ENCODE measurements at places on chromosomes 4 and X.
A peak's percentile ranks its signal among the peaks of the same experiment; 100 is the strongest.

- H3K27me3 ChIP-seq, result no peaks in the 10 kb centered on the region
- no peak for DNase-seq
- no peak overlapping the region for H3K27ac ChIP-seq
Measured at GRCh38 chrX:135544338-135544948, 24.0 kb downstream of the INTS6L start.

DNA sequence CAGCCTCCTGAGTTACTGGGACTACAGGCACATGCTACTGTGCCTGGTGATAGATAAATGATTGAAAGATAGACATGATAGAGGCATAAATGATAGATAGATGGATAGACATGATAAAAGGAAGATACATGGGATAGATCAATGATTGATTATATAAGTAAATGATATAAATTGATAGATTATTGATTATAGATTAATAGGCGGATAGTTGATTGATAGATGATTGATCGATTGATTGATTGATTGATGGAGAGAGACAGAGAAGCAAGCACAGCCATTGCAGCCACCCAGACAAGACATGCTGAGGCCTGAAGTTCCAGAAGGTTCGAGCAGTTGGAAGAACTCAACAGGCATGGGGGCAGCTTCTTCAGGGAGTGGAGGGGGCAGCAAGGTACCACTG is 17.7 kb upstream of the PLXNB3 start:
- no peak overlapping the region for H3K4me3 ChIP-seq
- DNase-seq, result no peak
- H3K4me1 ChIP-seq, result no peaks in the 10 kb centered on the region
- H3K27me3 ChIP-seq, result no peaks in the 10 kb centered on the region
- H3K36me3 ChIP-seq, result no peaks in the 10 kb centered on the region
- no peak overlapping the region for H3K27ac ChIP-seq

- no peak overlapping the region for H3K4me3 ChIP-seq
- H3K36me3 ChIP-seq, result no peaks in the 10 kb centered on the region
- no peaks in the 10 kb centered on the region for H3K4me1 ChIP-seq
- no peak for DNase-seq
Measured at GRCh38 chr4:56731857-56732256, 50.8 kb upstream of the HOPX start.

- H3K27me3 ChIP-seq, result peaks cover 26% of the 10 kb centered on the region
- H3K27ac ChIP-seq, result no peak overlapping the region
- no peaks in the 10 kb centered on the region for H3K36me3 ChIP-seq
- H3K4me3 ChIP-seq, result no peak overlapping the region
- DNase-seq, result no peak
- no peaks in the 10 kb centered on the region for H3K4me1 ChIP-seq
Measured at GRCh38 chr4:110617646-110618580, 5.0 kb downstream of the PITX2 start.

DNA sequence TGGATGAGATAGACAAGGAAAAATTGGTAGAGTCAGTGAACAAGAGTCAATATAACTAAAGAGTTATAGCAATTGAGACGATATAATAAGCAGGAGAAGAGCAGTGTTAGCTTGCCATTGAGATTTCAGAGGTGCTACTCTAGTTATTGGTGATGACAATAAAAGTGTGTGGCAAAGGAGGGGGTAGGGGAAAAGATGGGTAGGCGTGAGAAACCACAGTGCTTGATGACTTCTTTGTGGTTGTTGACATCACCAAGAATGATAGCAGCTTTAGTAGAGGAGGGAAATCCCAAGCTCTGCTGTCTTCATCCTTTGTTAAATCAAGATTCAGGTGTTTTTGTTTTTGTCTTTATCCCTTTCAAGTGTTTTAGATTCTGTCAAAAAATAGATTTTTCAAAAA is 179.9 kb upstream of the PPP3CA start:
- no peak overlapping the region for H3K27ac ChIP-seq
- DNase-seq, result peak; percentile 45
- no peaks in the 10 kb centered on the region for H3K36me3 ChIP-seq
- no peaks in the 10 kb centered on the region for H3K4me1 ChIP-seq

Data from GM12878 (cell line).